Hindlimb muscle (tissue), 1 donor: ENCODE measurements at places on chromosomes 2 and 18. TPM values are rescaled to one million over a fixed set of nuclear protein-coding genes. Genes with fewer than 3 reads are reported as not detected.

Gene PAIP2B
- 3.5 TPM for polyA plus RNA-seq

Gene CSRNP3
- 11.2 TPM for polyA plus RNA-seq

DNA sequence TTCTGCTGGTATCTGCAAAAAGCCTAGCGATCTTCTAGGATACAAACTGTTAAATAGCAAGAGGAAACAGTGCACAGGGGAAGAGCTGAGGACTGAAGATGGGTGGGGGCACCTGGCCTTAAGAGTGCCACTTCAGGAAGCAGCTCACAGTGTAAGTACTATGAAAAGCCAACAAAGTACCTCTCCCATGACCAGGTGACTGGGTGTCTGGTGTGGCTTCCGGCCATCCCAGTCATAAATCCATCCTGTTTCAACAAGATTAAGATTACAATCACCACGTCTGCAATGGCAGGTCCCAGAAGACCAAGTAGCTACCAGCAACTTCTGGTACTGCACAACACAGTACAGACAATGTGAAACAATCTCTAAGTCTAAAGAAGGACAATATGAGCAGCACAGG is 15.9 kb downstream of the ERFE start:
- DNase-seq = no peak

GRCh38 chr2:8652774-8653426 is 29.0 kb upstream of the ID2 start:
- no peak for DNase-seq

- DNase-seq = no peak
Measured at GRCh38 chr2:61435291-61435690, 35.6 kb downstream of the USP34 start.
